ENCODE measurements at places on chromosomes 2 and 18.

GRCh38 chr2:103656558-103656957 is 894.7 kb downstream of the TMEM182 start:
- no peak for DNase-seq

- DNase-seq = no peak
Measured at GRCh38 chr18:78751664-78752063, 228.0 kb upstream of the SALL3 start.

GRCh38 chr18:48208432-48209140 is 200.6 kb downstream of the ZBTB7C start:
- DNase-seq = no peak

- DNase-seq = no peak
Measured at GRCh38 chr2:142176941-142177340, 46.1 kb upstream of the LRP1B start.

GRCh38 chr18:73511771-73512503 is 635.7 kb downstream of the FBXO15 start:
- no peak for DNase-seq

- DNase-seq = no peak
Measured at GRCh38 chr18:35343488-35343935, 708 bp downstream of the ZNF24 start.

GRCh38 chr2:203887677-203888076 is 20.1 kb downstream of the CTLA4 start:
- DNase-seq = no peak

GRCh38 chr2:64888591-64889309 is 100.4 kb upstream of the SLC1A4 start:
- DNase-seq = no peak

DNA sequence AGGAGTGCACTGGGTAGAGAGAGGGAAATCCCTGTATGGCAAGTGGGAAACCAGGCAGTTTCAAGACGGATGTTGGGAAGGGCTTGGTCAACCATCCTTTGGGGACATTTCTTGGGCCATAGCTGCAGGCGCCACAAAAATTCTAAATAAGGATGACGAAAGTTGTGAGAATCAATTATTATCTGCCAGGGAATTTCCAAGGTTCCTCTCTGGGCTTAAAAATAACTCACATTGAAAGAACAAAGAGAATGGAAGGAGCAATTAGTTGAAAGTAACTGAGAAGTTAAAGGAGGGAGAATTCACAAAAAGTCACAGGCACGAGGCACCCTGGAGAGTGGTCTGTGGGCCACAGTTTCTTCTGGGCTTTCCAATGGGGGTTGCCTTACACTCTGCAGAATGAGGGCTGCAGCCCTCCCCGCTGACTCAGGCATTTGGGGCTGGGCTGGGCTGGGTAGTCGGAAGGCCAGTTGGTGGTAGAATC is 195.7 kb downstream of the SMAD7 start:
- DNase-seq = no peak

- no peak for DNase-seq
Measured at GRCh38 chr2:27058210-27058609, 6.7 kb downstream of the AGBL5 start.

DNA sequence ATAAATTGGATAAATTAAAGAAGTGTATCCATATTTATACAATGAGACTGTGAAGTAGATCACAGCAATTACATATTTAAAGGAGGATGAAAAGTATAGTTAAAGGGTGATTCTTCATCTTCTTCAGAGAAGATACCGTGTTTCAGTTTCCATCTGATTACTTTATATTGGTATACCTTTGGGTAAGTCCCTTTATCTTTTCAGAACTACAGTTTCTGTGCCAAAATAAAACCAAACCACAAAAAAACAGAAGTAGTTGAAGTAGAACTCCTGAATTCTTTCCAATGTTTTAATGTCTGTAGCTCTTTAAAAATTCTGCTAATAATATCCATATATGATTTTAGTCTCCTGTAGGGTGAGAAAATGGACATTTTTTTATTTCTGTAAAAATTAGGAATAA is 231.2 kb upstream of the LINC00305 start:
- no peak for DNase-seq

DNA sequence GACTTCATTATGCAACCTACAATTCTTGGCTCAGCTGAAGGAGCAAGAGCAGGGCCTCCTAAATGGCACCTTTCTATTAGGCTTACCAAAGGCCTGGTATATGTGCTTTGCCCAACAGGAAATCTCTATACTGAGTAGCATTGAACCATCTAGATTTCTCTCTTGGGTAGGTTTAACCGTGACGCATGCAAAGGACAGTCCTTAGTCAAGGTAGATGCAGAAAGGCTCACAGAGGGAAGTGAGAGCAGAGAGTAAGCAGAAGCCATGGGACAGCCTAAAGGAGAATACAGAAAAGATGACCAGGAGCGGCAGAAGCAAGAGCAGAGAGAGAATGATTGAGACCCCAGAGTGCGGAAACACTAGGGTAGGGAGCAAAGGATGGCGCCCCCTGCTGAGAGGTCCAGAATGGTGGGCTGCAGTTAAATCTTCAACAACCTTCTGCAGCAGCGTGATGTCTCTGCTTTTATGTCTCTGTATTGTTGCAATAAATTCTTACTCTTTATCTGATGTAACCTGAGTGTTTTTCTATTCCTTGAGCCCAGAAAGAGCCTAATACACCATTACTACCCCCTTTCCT is 4.7 kb upstream of the OSBPL1A start:
- no peak for DNase-seq

DNA sequence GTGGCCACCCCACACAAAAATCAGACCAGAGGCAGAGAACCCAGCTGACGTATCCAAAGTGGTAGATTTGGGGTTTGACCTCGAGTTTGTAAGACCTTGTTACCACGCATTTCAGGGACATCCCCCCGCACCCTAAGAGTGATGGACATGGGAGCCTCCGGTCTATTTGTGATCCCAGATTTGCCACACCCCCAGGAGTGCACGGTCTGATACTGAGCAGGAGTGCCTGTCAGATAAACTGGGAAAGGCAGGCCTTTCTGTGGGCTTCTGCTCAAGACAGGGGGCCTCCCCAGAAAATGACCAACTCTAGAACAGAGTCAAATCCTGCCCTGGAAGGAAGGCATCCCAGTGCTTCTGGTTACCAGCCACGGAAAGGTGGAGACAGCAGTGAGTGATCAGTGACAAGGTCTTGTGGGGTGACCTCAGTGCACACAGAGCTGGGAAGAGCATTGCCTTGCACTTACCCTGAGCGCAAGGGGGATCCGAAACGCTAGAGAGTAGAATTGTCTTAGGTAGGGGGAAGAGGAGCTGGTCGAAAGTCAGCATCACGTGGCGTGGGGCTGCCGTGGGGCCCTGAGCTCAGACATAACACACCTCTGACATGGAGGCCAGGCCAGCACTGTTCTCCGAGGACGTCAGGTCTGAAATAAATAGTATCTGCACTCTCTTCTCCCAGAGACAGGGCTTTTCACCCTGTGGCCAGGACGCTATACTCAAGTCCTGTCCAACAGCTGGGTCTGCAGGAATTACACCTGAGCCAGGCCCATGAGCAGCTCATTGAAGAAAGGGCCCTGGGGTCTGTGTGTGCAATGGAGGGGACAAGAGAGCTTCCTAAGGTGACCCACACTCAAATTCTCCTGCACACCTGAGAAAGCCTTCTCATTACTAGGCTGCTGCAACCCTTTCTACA is 242.4 kb upstream of the SALL3 start:
- no peak for DNase-seq

- no peak for DNase-seq
Measured at GRCh38 chr2:118223511-118223991, 135.3 kb downstream of the INSIG2 start.

- DNase-seq = no peak
Measured at GRCh38 chr18:75130591-75131328, 78.2 kb downstream of the PTGR3 start.

DNA sequence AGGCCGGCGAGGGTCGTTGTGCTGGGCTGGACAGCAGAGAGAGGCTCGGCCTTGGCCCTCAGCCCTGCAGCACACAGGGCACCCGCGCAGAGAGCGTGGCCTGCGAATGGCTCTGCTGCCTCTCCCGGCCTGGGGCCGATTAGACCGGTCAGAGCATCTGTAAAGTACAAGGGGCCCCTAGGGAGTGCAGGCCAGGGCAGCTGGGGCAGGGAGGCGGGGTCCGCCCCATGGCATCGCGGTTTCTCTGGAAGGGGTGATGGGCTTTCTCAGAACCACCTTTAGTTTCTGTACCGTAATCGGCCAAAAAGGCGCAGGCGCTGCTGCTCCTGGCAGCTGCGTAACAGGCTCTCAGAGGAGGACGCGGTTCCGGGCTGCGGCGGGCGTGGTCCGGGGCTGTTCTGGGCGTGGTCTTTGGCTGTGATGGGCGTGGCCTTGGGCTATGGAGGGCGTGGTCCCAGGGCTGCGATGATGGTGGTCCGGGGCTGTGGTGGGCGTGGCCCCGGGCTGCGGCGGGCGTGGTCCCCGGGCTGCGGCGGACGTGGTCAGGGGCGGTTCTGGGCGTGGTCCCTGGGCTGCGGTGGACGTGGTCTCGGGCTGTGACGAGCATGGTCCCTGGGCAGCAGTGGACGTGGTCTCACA is 1.5 kb upstream of the GPR148 start:
- DNase-seq = peak; percentile 86

- DNase-seq = no peak
Measured at GRCh38 chr2:115057473-115057872, 615.0 kb downstream of the DPP10 start.

GRCh38 chr2:8526403-8526696 is 155.5 kb upstream of the ID2 start:
- DNase-seq = no peak

DNA sequence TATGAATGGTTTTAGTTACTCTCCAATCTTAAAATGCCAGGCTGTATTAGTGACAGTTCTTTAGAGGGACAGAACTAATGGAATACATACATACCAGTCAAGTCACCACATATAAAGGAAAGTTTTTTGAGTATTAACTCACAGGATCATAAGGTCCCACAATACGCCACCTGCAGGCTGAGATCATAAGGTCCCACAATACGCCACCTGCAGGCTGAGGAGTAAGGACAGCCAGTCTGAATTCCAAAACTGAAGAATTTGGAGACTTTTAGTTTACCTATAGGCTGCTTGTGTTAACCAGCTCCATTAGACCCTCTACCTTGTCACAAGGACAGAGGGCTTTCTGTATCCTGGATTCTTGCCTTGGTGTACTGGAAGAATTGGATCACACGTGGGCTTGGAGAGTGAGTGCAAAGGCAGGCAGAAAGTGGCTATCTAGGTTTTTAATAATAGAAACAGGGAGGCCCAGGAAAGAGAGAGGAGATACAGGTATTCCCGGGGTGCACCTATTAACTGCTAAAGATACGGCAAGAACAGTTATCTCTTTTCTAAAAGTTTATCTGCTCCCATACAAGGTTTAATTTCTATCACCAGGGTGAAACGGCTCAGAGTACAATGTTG is 234.9 kb upstream of the CYRIA start:
- DNase-seq = no peak
